ENCODE measurements at places on chromosomes 4 and X.

GRCh38 chr4:70182517-70183167 is 12.9 kb upstream of the ODAM start:
- DNase-seq: no peak

GRCh38 chr4:154406018-154406795 is 85.4 kb downstream of the DCHS2 start:
- DNase-seq: peak; percentile 93

GRCh38 chr4:99759346-99759984 is 57.2 kb upstream of the DAPP1 start:
- DNase-seq: no peak

DNA sequence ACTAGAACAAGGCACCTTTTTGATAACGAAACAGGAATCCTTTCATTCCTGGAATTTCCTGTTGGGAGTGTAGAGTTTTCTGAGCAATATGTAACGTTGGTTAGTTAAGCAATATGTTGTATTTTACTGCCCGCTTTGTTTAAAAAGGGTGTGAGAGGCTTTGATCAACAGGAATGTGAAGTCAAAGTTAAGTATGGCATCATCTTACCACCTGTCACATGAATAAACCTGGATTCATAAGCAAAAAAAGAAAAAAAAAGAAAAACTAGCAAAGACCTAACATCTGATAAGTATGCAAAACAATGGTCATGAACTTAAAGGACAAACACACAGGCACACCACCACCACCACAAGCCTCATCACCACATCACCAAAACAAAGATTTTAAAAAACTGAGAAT is 7.1 kb upstream of the CXCL5 start:
- no peak for DNase-seq

- no peak for DNase-seq
Measured at GRCh38 chrX:100265179-100265578, 144.9 kb downstream of the PCDH19 start.

- DNase-seq: peak; percentile 33
Measured at GRCh38 chrX:111006116-111006515, 89.9 kb upstream of the PAK3 start.

DNA sequence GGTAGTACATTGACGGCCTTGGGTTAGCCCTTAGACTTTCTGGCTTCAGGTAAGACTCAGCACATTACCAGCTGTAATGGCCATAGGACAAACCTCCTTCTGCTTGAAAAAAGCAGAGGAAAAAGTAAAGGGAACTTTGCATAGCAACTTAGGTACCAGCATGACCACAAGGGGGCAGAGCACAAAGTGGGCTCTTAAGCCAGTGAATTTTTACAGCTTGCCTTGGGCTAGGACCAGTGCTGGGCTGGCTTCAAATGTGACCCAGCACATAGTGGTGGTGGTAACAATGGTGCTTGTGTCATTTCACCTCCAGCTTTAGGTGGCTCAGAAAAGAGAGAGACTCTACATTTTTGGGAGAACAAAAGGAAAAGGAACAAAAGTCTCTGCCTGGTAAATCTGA is 66.1 kb downstream of the KLHL4 start:
- peak; percentile 12 for DNase-seq

GRCh38 chr4:115484479-115484878 is 371.1 kb upstream of the NDST4 start:
- DNase-seq: peak; percentile 20

Measured in Kasumi-1 (cell line).